ENCODE measurements at places on chromosomes 1 and 21. TPM values are rescaled to one million over a fixed set of nuclear protein-coding genes. Genes with fewer than 3 reads are reported as not detected.

Gene TMIGD3
- 2.6 TPM for total RNA-seq

Gene PTGFRN
- 12.6 TPM for total RNA-seq

Gene CC2D1B
- 15.7 TPM for total RNA-seq

Gene COPA
- 145 TPM for total RNA-seq

Gene TGFB2
- 0.75 TPM for total RNA-seq

Gene PRDM16
- total RNA-seq = 0.05 TPM

Gene ATP5IF1
- 154 TPM for total RNA-seq

Gene DCST1
- total RNA-seq = not detected

Gene BEND5
- 0.93 TPM for total RNA-seq

Gene KRTAP21-1
- total RNA-seq = not detected

Gene GPR52
- 1.3 TPM for total RNA-seq

Gene GUCA2A
- not detected for total RNA-seq

Gene GRIK1
- total RNA-seq = not detected

Gene NBPF4
- total RNA-seq = not detected

Gene LCE1B
- total RNA-seq = not detected

Gene GUCA2B
- total RNA-seq = not detected

Gene MYBPHL
- not detected for total RNA-seq

Gene DIPK1A
- total RNA-seq = 11.6 TPM

Gene CRP
- 103 TPM for total RNA-seq

Gene FLVCR1
- 14.6 TPM for total RNA-seq

Gene HSD3B1
- 0.67 TPM for total RNA-seq

Gene RCAN3
- total RNA-seq = 3.1 TPM

Gene TMEM61
- total RNA-seq = not detected

Gene MFSD2A
- total RNA-seq = 294 TPM

Measured in liver (tissue), 10 donors.